Foreskin melanocyte (primary cell): ENCODE measurements at places on chromosomes 7 and 10.

GRCh38 chr10:19606968-19607367 is 209.3 kb upstream of the PLXDC2 start:
- DNase-seq, result no peak

DNA sequence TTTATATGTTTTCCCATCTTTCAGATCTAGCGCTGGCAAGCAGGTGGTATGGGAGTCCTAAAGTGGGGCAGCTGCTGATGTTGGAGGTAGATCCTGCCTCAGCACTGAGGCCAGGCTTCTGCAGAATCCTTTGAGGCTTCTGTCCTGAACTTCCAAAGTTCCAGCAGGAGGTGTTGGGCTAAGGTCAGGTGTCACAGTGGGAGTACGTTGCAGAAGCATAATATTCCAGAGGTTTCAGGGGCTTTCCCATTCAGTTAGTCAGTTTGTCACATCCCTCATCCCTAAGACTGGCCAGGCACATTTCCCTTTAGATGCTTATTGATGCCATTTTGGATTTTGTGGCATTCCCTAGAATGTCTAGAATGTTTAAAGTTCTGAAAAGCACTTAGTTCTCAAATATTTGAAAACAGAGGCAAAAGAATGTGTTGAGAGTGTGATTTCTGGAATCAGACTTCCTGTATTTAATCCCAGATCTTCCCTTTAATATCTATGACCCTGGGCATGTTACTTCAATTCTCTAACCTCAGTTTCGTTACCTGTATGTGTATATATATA is 319.1 kb upstream of the PHYHIPL start:
- DNase-seq, result no peak

- DNase-seq, result no peak
These were observed 3.6 kb downstream of the MCU start for GRCh38 chr10:72695496-72695895.

GRCh38 chr10:77601488-77601887 is 36.1 kb downstream of the KCNMA1 start:
- no peak for DNase-seq

GRCh38 chr7:128281605-128282380 is 40.7 kb downstream of the LEP start:
- DNase-seq, result no peak

GRCh38 chr7:108079276-108079647 is 50.9 kb downstream of the LAMB4 start:
- DNase-seq, result no peak

GRCh38 chr10:12703813-12704212 is 297.7 kb downstream of the CCDC3 start:
- DNase-seq, result no peak

- no peak for DNase-seq
These were observed 327.6 kb upstream of the ZNF32 start for GRCh38 chr10:43976292-43976691.

- DNase-seq, result no peak
These were observed 11.0 kb downstream of the CUX1 start for GRCh38 chr7:101828301-101829020.

GRCh38 chr7:100687751-100688300 is 6.2 kb downstream of the GIGYF1 start:
- no peak for DNase-seq

DNA sequence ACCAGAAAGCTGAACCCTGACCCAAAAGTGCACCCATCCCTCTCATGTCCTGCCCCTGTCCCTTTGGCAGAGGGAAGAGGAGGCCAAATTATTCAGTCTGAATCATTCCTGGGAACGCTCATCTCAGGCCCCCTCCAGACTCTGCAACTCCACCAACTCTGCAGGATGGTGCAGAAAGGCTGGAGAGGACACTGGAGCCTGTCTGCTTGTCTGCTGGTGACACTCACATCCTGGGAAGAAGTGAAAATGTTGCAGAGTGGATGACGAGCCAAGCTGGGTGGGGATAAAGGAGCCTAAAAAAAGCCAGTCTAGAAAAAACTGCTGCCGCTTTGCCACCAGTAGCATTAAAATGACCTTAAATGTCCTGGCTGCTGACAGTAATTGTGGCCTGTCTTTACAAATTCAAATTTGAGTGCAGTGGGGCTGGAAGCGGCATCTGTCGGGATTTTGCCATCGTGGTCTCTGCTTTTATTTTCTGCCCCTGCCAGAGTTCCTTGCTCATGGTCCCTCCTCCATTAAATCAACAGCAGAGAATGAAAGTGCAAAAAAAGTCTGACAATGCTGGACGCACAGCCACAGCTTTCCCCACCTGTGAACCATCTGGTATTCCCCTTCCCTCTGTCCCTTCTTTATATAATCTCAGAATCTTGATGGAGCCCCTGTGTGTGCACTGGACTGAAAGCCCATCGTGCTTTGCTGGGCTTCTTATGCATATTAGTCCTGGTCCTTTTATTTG is 63.9 kb downstream of the STK17A start:
- DNase-seq, result no peak

DNA sequence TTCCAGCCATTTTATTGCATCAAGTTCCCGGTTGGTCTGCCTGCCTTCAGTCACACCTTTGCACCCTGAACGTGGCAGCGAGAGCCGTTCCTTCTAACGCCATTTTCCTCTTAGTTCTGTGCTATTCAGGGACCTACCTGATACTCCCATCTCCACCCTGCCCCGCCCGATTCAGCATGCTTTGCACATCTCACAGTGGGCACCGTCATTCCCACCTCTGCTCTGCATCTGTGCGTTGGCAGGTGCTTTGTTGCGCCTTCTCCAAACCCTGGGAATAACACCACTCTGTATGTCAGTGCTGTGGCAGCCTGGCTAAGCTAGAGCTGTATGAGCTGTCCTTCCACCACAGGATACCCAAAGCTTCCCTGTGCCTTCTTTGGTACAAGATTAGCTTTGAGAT is 96.8 kb downstream of the ACTR3B start:
- no peak for DNase-seq

DNA sequence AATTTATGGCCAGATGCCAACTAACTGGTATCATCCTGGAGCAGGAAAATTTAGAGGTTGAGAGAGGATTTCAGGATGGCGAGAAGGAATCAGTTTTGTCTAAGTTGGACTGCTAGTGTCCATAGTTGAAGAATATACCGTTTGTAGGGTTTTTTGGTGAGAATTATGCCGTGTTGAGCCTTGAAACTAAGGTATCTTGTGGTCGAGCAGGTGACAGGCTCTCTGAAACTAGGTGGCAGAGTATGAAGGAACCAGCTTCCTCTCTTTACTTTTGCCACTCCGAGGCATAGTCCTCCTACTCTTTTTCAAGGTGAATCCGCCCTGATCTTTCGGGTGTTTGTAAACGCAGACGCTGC is 9.7 kb downstream of the MDFIC start:
- DNase-seq, result no peak
